Liver (tissue), 10 donors: ENCODE measurements at places on chromosomes 2 and 18.

GRCh38 chr2:213231966-213232365 is 52.3 kb upstream of the SPAG16 start:
- no peak for DNase-seq
- H3K4me3 ChIP-seq: no peak overlapping the region
- no peaks in the 10 kb centered on the region for H3K36me3 ChIP-seq
- H3K27me3 ChIP-seq: peaks cover 4% of the 10 kb centered on the region
- H3K27ac ChIP-seq: no peak overlapping the region
- H3K4me1 ChIP-seq: no peaks in the 10 kb centered on the region

DNA sequence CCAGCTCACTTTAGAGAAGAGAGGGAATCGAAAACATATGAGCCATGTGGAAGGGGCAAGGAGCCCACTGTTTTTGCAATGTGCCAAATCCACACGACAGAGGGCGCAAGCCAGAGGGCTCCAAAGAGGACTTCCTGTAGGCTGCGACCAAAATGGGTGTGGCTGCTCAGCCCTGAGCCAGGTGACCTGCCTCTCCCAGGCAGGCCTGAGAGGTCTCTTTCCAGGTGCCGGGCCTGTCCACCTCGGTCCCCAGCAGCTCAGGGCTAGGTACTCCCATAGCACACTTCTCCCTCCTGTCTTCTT is 153.8 kb downstream of the TTC32 start:
- H3K27ac ChIP-seq: no peak overlapping the region
- no peaks in the 10 kb centered on the region for H3K36me3 ChIP-seq
- H3K27me3 ChIP-seq: no peaks in the 10 kb centered on the region
- H3K4me3 ChIP-seq: no peak overlapping the region
- H3K4me1 ChIP-seq: no peaks in the 10 kb centered on the region

DNA sequence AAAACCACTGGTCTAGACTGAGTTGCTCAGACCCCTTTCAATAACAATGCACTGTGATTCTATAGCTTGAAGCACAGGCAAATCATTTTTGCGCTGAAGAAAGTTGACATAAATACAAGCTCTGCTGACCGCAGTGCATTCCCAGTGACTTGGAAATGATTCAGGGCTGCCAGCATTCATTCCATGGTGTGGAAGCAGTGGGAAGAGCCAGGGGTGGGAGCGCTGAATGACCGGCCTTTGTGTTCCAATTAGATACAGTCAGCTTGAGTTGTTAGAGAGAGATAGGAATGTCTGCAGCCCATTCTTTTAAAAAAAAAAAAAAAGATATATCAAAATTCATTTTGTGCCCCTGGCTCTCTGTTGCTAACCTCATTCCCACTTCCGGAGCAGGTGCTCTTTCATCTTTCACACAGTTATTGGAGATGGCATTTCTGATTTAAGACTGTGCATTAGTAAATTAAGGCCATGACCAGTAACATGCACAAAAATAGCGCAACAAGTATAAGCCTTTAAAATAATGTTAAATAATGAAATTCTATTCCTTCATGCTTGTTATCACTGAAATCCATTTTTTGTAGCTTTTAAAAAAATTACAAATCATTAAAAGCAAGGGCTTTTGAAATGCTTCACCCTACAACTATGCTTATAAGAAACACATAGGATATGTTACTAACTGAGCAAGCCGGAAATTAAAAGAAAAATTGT is 59.4 kb upstream of the CTLA4 start:
- H3K27ac ChIP-seq: no peak overlapping the region
- H3K36me3 ChIP-seq: no peaks in the 10 kb centered on the region
- H3K27me3 ChIP-seq: no peaks in the 10 kb centered on the region

GRCh38 chr2:32895424-32895823 is 51.3 kb upstream of the LTBP1 start:
- no peak for DNase-seq
- no peak overlapping the region for H3K27ac ChIP-seq
- H3K4me1 ChIP-seq: no peaks in the 10 kb centered on the region
- H3K27me3 ChIP-seq: no peaks in the 10 kb centered on the region

DNA sequence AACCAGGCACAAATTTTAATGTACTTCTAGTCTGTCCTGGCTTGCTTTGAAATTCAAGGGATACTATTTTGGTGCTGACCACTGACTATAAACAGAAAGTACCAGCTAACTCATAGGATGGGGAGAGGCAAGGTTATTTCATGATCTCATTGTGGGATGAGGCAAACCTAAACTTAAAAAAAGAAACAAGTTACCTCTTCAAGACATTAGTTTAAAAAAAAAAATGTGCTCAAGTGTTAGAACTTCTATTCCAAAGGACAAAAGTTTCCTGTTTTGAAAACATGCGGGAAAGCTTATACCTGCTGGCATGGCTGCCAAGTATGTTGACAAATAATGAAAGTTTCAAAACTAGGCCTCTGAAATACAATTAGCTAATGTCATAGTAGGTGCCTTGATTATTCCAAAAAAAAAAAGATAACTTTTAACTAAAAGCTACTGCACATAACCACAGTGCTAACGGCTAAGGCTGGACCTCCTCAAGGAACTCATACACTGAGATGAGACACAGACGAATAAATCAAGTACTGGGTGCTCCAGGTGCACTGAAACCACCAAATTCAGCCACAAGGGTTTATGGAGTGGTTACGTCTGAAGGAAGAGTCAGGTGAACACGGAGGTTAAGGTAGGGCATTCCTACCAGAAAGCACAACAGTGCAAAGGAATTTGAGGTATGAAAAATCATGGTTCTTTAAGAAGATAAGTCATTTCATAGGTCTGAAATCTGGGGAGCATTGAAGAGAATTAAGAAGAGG is 38.1 kb downstream of the TMEM131 start:
- no peaks in the 10 kb centered on the region for H3K36me3 ChIP-seq
- no peak for DNase-seq
- no peaks in the 10 kb centered on the region for H3K27me3 ChIP-seq
